Cortex of kidney (tissue), 1 donor: ENCODE measurements at places on chromosomes 3 and 15.

DNA sequence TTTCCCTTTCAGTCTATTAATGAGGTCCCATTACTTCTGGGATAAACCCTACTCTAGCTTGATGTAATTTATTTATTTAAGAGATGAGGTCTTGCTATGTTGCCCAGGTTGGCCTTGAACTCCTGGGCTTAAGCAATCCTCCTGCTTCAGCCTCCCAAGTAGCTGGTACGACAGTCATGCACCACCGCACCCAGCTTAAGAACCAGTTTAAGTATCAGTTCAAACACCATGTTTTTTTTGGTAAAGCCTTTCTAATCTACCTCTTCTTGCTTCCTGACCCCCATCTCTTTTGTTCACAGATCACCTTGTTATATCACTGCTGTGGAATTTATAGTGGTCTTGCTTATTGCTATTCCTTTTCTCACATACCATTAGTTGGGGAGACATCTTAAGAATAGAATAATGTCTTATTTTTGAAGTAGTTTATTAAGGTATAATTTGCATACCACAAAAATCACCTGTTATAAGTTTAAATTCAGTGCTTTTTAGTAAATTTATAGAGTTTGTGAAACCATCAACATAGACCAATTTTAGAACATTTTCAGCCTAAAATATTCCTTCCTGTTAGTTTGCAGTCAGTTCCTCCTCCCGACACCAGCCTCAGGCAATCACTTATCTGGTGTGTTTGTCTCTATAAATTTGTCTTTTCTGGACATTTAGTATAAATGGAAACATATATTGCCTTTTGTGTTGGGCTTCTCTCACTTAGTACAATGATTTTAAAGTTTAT lies 257.9 kb downstream of the PDCD6IP start:
- no peak for DNase-seq

GRCh38 chr15:74763416-74763815 lies 14.8 kb downstream of the CYP1A2 start:
- no peak for DNase-seq

DNA sequence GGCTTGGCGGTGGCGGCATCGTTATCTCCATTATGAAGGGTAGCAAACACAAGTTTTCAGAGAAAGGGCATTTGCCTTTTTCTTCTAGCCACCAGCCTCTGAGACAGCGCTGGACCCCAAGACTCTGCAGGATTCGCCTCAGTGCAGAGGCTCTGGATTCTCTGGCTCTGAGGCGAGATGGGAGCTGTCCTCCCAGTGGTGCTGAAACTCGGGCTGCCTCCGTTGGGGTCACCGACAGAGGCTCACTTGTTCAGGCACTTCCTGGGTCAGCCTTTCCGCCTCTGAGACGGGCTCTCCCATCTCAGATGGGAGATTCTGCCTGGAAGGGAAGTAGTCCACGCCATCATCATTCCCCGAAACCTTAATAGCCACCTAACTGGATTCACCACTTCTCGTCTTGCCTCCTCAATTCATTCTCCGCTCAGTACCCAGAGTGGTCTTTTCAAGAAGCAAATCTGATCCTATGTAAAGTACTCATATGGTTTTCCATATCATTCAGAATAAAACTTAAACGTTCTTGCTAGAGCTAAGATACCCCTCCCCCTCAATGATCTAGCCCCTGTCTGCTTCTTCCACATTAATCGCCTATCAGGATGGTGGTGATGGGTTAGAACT lies 76.9 kb downstream of the RHCG start:
- DNase-seq = no peak

GRCh38 chr3:34942256-34942655 lies 697.1 kb upstream of the ARPP21 start:
- no peak for DNase-seq

DNA sequence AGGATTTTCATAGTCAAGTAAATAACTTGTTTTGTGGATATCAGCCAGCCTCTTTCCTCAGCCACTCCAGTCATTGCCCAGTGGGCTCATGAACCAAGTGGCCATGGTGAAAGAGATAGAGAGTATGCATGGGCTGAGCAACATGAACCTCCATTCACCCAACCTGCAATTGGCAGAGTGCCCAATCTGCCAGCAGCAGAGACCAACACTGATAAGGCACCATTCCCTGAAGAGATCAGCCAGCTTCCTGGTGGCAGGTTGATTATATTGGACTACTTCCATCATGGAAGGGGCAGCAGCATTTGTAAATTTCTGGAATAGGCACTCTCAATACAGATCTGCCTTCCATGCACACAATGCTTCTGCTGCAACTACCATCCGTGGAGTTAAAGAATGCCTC lies 10.3 kb upstream of the MCF2L2 start:
- DNase-seq = no peak

GRCh38 chr3:12328132-12328836 lies 39.4 kb downstream of the PPARG start:
- DNase-seq = no peak

DNA sequence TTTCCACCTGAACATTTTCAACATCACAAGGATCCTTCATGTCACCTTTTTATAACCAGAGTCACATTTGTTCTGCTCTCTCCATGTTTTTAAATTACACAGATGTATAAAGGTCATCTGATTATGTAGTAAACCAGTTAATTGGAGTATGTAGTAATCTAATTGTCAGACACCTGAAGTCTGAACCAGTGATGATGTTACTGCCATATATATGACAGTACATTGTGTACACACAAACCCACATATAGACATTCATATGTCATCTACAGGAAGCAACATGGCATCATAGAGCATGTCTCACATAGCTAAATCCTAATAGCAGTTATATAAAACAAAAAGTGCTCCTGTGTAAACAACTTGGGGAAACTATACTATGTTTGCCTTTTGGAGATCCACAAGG lies 95.9 kb upstream of the PRR23C start:
- no peak for DNase-seq

DNA sequence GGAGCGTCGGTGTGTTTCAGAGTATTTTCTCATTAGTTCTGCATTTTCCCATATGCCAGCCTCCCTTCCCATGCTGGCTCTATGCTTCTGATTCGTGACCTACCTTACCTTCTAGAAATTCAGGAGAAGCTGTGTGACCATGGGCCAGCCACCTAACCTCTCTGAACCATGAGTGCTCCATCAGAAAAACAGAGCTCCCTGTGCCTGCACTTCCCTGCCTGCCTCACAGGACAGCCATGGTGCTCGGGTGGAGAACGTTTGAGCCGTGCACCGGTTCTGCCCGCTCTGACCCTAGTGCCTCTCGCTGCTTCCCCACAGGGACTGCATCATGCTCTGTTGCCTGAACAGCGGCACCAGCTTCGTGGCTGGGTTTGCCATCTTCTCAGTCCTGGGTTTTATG lies 74.5 kb upstream of the SLC6A1 start:
- DNase-seq = no peak

DNA sequence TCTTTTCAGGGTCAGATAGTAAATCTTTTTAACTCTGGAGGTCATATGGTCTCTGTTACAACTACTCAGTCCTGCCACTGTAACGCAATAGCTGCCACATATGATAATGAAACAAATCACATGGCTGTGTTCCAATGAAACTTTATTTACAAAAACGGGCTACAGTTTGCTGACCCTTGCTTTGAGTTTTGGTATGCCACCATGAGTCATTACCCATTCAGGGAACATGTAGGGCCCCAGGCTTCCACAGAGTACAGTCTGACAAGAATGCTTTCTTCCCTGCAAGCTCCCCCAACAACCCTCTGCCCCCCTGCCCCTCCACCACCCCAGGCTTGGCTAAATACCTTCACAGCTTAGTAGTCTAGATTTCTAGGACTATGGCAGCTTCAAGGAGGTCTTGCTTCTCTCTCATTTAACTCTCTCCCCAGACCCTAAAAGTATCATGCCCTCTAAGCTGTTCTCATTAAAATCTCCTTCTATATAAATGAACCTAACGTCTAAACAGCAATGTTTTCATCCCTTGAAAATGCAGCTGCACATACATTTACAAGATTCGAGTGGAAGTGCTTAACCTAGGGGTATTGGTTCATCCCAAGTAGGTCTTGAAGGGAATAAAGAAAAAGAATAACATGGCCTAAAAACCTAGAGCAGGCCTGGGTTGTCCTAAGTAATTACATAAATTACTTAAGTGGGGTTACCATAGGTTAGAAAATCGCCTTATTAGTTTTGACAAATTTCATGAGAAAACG lies 117.8 kb upstream of the PRICKLE2 start:
- no peak for DNase-seq

DNA sequence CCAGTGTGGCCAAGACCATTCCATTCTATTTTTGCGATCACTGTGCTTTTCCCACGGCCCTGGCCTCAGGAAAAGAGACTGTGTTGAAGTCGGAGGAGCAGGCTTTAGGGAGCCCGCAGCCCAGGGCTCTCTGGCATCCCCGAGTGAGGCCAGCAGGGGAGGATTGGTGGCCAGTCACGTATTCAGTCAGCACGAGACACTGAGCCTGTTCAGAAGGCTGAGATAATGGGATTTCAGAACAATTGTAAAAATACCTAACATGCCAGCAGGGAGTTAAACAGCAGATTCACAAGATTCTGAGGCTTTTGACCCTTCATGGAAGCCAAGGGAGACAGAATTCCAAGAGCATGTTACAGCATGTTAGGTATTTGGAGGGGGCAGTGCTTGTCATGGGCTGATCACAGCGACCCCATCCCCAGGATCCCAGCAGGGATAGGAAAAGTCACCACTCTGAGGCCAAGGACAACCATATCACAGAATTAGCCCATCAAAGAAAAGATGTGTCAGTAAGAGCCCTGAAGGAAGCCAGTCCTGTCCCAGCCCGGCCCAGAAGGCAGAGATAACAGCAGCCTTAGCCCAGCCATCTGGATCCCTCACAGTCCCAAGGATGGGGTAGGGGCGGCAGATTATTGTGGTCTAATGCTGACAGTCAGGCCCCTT lies 40.6 kb downstream of the AMOTL2 start:
- DNase-seq = no peak

- DNase-seq = no peak
Measured at GRCh38 chr3:164641071-164641470, 437.2 kb downstream of the SI start.

DNA sequence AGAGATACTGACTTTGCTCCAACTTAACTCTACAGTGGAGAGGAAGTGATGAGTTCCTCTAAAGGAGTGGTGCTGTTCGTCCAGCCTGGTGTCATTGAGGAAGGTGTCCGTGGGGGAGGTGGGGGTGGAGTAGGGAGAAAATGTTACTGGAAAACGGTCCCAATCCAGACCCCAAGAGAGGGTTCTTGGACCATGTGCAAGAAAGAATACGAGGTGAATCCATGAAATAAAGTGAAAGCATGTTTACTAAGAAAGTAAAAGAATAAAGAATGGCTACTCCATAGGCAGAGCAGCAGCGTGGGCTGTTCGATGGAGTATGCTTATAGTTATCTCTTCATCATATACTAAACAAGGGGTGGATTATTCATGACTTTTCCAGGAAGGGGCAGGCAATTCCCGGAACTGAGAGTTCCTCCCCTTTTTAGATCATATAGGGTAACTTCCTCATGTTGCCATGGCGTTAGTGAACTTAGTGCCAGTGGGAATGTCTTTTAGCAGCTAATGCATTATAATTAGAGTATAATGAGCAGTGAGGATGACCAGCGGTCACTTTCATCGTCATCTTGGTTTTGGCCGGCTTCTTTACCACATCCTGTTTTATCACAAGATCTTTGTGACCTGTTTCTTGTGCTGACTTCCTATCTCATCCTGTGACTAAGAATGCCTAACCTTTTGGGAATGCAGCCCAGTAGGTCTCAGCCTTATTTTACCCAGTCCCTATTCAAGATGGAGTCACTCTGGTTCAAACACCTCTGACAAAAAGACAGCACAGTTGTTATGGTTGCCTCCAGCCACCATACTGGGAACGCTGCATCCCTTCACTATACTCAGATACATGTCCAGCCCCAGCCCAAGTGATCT lies 38.6 kb downstream of the CLEC3B start:
- DNase-seq = no peak

- no peak for DNase-seq
Measured at GRCh38 chr3:99248913-99249312, 347.4 kb upstream of the DCBLD2 start.

DNA sequence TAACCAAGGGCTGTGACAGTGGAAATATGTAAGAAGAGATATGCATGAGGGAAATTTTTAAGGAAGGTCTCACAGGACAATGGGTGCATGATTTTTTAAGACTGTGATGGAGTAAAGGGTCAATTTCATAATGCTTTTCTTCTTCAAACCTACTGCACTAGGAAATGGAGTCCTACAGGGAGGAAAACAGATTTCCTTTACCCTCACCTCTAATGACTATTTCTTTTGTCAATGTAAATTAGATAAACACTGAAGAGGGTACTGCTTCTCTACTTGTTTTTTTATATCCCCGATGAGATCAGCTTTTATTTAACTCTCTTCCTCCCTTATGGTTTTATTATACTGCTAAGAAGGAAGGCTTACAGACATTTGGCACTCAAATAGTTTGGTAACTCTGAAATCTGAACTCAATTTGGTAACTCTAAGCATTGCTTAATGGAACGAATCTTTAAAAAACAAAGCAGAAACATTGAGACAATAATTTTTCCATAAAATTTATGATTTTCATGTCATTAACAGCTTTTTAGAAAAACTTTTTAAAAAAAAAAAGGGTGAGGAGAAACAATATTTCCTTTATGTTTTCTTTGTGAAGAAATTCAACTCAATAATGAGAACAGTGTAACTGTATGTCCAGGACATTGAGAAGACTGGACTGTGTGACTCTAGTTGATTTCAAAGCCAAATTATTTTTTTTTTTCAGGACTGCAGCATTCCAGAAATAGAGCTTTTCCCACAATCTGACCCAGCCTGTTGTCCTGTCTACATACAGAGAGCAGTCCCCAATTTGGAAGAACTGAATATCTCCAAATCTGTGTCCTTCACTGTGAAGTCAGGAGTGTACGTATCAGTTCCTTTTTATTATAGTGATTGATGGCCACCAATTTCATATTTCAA lies 64.4 kb downstream of the CRYBG3 start:
- no peak for DNase-seq

DNA sequence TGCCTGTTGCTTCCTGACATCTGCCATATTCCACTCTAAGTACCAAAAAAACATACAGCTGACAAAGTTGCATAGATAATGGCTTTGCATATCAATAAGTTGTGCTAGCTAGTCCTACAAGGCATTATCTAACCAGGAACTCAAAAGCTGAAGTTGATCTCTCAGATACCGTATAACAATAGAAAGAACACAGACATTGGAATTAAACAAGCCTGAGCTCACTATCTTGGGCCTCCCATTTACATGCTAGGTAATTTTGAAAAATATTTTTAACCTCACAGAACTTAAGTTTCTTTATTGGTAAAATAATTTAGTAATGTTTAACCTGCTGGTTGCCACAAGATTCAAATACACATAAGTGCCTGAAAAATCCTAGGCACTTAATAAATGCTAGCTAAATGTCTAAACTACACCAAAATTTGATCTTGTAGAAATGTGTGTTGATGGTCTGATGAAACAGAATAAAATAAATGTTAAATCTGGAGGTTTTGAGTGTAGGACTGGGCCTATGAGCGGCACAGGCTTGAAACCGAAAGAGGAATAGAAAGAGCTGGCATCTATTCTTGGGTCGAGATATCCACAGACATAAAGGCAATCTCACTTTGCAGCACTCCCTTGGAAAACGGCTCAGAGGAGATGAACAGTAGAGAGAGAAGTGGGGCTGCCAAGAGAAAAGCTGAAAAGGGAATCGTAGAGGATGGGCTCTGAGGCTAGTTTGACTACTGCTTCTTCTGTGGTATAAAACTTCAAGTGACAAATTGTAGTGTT lies 29.9 kb upstream of the TTC14 start:
- no peak for DNase-seq

GRCh38 chr15:91857772-91858171 lies 4.3 kb downstream of the SLCO3A1 start:
- DNase-seq = no peak

- no peak for DNase-seq
Measured at GRCh38 chr3:137172728-137173127, 214.9 kb downstream of the IL20RB start.
